ENCODE measurements at places on chromosomes 2 and 18. TPM values are rescaled to one million over a fixed set of nuclear protein-coding genes. Genes with fewer than 3 reads are reported as not detected.

The NT5C1B gene
- not detected for total RNA-seq

The DCC gene
- total RNA-seq, result 1.1 TPM

The FBLN7 gene
- total RNA-seq, result 3.1 TPM

The DSG1 gene
- total RNA-seq, result not detected

The AOX1 gene
- total RNA-seq, result 32.4 TPM

DNA sequence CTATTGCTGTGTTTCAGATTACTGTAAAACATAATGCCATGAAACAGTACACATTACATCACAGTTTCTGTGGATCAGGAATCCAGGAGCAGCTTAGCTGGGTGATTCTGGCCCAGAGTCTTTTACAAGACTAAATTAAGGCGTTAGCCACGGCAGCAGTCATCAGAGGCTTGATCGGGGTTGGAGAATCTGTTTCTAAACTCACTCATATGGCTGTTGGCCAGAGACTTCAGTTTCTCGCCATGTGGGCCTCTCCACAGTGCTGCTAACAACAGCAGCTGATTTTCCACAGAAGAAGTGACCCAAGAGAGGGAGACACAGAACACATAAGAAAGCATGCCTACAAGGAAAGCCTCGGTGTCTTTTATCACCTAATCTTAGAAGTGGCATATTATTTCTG, 89.2 kb upstream of the MYO3B start:
- no peak overlapping the region for H3K27ac ChIP-seq
- peak; percentile 13 for DNase-seq
- no peak overlapping the region for H3K4me3 ChIP-seq

DNA sequence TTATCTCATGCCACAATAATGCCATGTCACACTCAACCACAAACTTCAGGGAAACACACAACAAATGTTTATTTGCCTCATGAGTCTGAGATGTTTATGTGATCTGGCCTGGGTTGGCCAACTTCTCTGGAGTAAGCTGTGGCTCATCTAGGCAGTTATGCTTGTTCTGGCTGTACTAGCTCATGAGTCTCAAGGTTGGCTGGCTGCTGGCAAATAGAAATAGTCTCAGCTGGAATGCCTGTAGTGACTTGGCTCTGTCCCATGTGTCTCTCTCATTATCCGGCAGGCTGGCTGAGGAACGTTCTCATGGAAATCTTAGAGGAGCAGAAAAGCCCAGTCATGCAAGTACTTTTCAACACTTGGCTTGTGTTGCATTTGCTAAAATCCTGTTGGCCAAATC, 234.9 kb upstream of the CDH2 start:
- no peak overlapping the region for H3K27ac ChIP-seq
- no peak for DNase-seq
- no peaks in the 10 kb centered on the region for H3K4me1 ChIP-seq
- no peaks in the 10 kb centered on the region for H3K27me3 ChIP-seq
- H3K36me3 ChIP-seq, result no peaks in the 10 kb centered on the region

DNA sequence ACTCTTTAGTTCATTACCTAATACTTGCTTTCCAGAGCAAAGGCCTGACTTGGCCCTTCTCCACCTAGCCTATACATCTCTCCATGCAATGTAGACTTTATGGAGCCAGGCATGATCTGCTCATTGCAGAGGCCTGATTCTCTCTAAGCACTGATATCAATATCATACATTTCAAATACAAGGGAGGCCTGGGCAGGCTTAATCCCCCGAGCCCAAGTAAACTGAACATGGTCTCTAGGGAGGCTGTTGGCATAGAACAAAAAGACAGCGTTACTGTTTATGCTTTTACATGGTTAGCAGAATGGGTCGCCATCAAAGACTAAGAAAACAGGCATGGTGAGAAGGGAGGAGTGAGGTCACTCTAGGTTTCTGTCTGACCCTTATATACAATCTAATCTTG, 695.1 kb downstream of the ZEB2 start:
- no peaks in the 10 kb centered on the region for H3K36me3 ChIP-seq
- DNase-seq, result no peak
- H3K4me1 ChIP-seq, result no peaks in the 10 kb centered on the region
- H3K27ac ChIP-seq, result no peak overlapping the region
- H3K27me3 ChIP-seq, result no peaks in the 10 kb centered on the region

- H3K4me1 ChIP-seq, result no peaks in the 10 kb centered on the region
- H3K4me3 ChIP-seq, result no peak overlapping the region
Observed at GRCh38 chr2:67210430-67210829, 186.7 kb upstream of the ETAA1 start.

GRCh38 chr2:241033336-241033987, 35.0 kb downstream of the SNED1 start:
- H3K4me1 ChIP-seq, result peaks cover 9% of the 10 kb centered on the region
- no peak for DNase-seq
- no peaks in the 10 kb centered on the region for H3K36me3 ChIP-seq
- peaks cover 11% of the 10 kb centered on the region for H3K27me3 ChIP-seq

- no peak for DNase-seq
- no peaks in the 10 kb centered on the region for H3K4me1 ChIP-seq
- no peaks in the 10 kb centered on the region for H3K27me3 ChIP-seq
Observed at GRCh38 chr2:173664513-173664910, 300.7 kb downstream of the SP3 start.

DNA sequence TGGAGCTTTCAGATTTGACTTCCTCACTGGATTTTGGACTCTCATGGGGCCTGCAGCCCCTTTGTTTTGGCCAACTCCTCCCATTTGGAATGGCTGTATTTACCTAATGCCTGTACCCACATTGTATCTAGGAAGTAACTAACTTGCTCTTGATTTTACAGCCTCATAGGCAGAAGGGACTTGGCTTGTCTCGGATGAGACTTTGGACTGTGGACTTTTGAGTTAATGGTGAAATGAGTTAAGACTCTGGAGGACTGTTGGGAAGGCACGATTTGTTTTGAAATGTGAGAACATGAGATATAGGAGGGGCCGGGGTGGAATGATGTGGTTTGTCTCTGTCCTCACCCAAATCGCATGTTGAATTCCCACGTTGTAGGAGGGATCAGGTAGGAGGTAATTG, 233.4 kb upstream of the GALNT5 start:
- H3K27me3 ChIP-seq, result no peaks in the 10 kb centered on the region
- no peak for DNase-seq
- no peak overlapping the region for H3K4me3 ChIP-seq
- H3K27ac ChIP-seq, result no peak overlapping the region
- H3K4me1 ChIP-seq, result no peaks in the 10 kb centered on the region

DNA sequence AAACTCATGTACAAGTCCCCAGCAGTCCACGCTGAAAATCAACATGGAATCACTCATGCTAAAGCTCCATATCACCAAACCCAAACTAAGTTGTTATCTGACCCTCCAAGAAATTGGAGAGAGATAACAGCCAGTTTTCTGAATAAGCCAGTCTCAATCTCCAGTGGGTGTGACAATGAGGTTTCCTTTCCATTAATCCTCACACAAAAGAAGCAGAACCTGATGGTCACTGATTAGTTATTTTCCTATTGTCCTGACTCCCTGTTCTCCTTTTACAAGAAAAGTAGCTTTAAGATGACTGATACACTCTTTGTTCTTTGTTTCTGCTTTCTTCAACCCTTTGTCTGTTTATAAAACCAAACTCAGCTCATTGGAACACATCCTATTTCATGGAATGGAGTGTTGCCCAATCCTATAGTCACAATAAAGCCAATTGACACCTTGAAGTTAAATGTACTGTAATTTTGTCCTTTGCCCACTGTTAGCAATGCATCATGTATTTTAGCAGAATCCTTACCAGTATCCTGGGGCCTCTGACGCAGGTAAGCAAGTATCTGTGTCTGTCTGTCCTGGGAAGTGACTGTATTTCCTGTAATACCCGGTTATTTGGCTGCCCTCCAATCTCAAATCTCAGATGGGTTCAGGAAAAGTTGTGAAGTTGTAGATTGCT, 30.6 kb upstream of the SH3RF3 start:
- no peak overlapping the region for H3K4me3 ChIP-seq
- no peak overlapping the region for H3K27ac ChIP-seq
- no peaks in the 10 kb centered on the region for H3K4me1 ChIP-seq
- H3K27me3 ChIP-seq, result no peaks in the 10 kb centered on the region
- no peaks in the 10 kb centered on the region for H3K36me3 ChIP-seq

- no peak overlapping the region for H3K4me3 ChIP-seq
- no peak for DNase-seq
- H3K4me1 ChIP-seq, result peaks cover 44% of the 10 kb centered on the region
- no peaks in the 10 kb centered on the region for H3K36me3 ChIP-seq
Observed at GRCh38 chr2:69977186-69977585, 15.8 kb upstream of the ASPRV1 start.

- no peaks in the 10 kb centered on the region for H3K27me3 ChIP-seq
- no peaks in the 10 kb centered on the region for H3K4me1 ChIP-seq
- no peak overlapping the region for H3K27ac ChIP-seq
- H3K4me3 ChIP-seq, result no peak overlapping the region
- DNase-seq, result no peak
Observed at GRCh38 chr2:138814123-138814898, 34.1 kb upstream of the NXPH2 start.

DNA sequence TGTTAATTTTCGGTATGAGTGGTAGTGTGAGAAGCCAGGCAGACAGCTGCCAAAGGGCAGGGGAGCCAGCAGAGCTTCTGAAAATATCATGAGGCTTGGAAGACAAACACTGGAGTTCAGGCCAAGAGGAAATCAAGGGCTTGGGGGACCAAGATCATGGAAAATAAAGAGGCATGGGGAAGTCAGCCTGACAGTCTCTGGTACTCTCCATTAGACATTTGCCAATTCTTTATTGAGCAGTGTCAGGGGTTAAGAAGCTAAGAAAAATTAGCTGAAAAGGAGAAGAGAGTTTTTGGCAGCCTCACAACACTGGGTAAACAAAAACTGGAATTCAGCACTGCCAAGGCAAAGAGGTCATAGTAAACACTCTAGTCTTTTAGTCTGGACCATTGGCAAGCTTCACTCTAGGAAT, 612.7 kb downstream of the EPHA4 start:
- H3K36me3 ChIP-seq, result no peaks in the 10 kb centered on the region
- no peak overlapping the region for H3K27ac ChIP-seq
- no peaks in the 10 kb centered on the region for H3K27me3 ChIP-seq
- DNase-seq, result no peak

DNA sequence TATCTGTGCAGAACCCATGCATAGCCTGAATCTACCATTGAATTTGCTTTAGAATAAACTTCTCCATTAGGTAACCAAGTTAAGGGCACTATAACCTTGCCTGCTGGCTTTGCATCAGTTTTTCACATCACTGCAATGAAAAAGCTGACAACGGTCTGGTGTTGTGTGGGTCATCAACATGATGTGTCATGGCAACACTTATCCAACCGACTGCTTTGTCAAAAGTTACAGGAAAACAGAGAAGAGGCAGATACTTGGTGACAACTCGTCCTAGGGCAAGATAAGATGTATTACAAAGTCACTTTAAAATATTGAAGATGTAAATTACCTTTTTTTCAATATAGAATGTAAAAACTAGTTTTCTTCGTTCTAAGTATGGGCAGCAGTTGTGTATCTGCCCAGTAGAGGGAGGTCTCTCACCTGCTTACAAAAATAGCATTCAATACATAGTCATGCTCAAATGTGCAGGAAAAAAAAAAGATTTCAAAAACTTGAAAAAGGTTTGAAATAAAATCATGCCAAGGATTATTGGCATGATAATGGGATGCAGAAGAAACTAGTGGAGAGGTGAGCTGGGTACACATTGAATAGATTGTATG, 96.3 kb downstream of the EVA1A start:
- no peaks in the 10 kb centered on the region for H3K4me1 ChIP-seq
- H3K4me3 ChIP-seq, result no peak overlapping the region
- no peak overlapping the region for H3K27ac ChIP-seq

- DNase-seq, result no peak
- H3K4me3 ChIP-seq, result no peak overlapping the region
- no peaks in the 10 kb centered on the region for H3K36me3 ChIP-seq
- no peaks in the 10 kb centered on the region for H3K27me3 ChIP-seq
Observed at GRCh38 chr2:213021971-213022899, 129.2 kb downstream of the IKZF2 start.

All from left lung (tissue), 14 donors.